T-helper 9 cell (primary cell): ENCODE measurements at places on chromosomes 7 and 10.

GRCh38 chr7:134908289-134908688, 78.0 kb upstream of the AGBL3 start:
- no peak for DNase-seq

DNA sequence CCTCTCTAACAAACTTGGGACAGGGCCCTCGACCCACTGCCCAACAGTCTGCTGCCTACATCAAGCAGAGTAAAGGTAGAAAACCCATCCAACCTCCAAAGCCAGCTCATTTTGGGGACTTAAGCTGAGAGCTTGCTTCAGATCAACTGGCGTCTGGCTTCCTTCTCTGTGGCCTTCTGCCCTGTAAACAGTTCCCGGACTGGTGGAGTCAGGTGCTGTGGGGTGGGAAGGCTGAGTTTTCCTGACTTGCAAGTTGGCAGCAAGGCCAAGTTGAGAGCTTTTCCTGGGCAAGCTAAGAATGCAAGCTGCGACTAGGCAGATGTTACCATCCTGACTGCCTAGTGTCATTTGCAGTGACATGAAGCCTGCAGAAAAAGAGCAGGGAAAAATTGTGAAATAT, 3.7 kb downstream of the GALNT17 start:
- no peak for DNase-seq

- DNase-seq: no peak
Measured at GRCh38 chr10:74113546-74113945, 37.1 kb downstream of the AP3M1 start.

DNA sequence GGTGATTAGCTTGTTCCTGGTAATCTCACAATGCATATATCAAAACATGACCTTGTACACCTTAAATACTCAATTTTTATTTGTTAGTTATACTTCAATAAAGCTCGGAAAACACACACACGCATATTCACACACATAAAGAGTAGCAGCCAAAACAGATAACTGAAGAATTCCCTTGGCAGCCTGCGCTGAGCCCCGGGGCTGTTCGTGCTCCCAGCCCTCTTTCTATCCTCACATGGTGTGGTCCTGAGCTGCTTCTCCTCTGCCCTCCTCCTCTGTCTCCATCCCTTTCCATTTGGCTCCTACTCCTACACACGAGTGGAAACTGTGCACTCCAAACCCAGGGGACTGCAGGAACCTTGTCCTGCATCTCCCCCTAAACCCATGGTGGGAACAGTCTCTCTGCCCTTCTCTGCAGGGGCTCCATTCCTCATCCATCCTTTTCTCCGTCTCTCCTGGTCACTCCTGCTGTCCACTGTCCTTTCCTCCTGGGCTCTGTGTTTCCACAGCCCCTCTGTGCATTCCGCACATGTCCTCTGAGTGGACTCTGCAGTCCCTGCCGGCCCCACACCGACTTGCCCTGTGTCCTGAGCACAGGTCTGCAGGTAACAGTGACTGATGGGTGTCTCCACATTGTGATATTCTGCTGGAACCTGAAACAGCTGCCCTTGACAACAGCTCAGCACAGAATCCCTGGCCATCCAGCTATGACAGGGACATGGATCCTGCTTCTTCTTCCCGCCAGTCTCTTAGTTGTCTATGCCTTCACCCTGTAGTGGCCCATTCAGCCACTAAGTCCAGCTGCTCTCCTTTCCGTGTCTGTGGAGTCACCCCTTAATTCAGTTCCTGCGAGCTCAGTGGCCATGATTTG, 216.8 kb upstream of the ZNF32 start:
- DNase-seq: no peak

DNA sequence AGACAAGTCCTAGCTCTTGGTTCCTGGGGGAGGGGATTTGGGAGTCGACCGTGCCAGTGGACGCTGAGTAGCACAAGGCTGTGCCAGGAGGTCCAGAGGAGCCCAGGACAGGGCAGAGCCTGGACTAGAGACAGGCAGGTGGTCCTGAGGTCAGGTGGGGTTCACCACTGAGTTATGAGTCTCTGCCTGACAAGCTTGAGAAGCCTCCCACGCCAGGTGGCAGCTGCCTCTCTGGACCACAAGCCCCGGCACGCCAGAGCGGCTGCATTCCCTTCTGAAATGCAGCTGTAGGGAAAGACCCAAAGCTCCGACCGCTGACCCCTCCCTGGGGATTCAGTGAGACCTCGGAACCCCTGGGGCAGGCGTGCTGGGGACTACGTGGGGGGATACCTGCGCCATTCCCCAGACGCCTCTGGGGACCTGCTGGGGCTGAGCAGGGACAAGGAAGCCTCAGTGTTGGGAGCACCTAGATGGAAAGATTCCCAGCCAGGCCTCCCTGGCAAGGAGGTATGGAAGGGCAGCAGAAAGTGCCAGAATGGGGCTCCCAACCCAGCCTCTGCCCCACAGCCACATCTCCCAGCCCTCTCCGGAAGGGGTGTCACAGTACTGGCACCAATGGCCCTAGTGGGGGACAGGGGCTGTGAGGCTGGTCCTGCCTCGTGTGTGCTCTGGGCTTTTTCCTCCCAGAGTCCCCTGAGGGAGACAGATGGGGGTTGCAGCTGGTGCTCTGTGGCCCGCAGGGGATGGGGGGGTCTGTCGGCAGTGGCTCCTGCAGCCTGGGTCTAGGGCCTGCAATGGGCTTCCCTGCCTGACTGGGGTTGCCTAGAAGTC, 29.0 kb downstream of the PDGFA start:
- no peak for DNase-seq
